ENCODE measurements at places on chromosomes 13 and 19.

- DNase-seq: no peak
Observed at GRCh38 chr13:45133396-45134118, 13.2 kb downstream of the GTF2F2 start.

GRCh38 chr13:105196052-105196451, 1339.4 kb downstream of the EFNB2 start:
- no peak for DNase-seq

- DNase-seq: no peak
Observed at GRCh38 chr19:5424192-5424973, 30.8 kb upstream of the ZNRF4 start.

- DNase-seq: peak; percentile 20
Observed at GRCh38 chr19:34961775-34962686, 2.0 kb downstream of the ZNF792 start.

GRCh38 chr19:16288544-16288943, 36.1 kb upstream of the KLF2 start:
- DNase-seq: no peak

DNA sequence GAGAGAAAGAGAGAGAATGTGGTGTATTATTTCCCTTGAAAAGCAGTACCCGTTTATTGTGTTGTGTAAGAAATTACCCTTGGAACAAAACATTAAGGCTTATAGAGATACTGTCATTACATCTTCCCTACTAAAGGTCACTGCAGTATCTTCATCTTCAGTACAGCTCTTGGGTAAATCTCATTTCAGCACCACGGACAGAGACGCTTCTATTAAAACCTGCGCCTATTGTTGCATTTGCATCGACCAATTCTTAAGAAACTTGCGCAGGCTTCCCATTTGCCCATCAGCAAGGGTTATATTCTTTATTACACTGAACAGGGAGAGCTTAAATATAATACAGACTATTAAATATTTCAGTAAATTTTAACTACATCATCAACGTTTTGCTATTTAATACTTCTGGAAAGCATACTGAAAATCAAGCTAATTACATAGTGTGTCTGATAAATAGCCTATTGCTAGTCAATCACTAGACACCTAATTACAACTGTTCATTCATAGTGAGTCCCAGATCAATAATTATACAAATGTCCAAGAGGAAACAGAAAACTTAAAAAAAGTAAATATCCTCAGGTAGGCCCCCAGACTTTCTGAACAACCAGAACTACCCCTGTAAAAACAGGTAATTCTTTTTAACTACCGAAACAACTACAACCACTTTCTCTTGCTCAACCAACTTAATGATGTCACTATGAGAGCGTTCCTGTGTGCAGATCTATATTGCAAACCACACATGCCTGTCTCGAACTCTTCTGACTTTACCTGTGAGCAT, 350.6 kb downstream of the LIG4 start:
- DNase-seq: peak; percentile 14

GRCh38 chr19:4379383-4380253, 20.7 kb downstream of the SH3GL1 start:
- DNase-seq: peak; percentile 71

DNA sequence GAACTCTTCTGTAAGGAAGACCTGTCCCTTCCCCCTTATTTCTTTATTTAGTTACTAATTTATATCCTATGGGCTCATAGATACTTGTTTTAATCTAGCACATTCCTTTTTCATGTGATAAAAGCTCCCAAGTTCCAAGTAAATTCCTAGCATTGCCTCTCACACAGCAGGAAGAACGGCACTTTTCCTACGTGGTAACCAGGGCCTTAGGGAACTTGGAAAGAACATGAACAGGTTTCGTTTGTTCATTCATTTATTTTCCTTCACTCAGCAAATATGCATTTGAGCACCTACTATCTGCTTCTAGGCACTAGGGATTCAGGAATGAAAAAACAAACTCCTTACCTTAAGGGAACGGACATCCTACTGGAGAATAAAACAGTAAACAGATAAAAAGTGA, 125.1 kb downstream of the SIPA1L3 start:
- no peak for DNase-seq

GRCh38 chr13:102103469-102103868, 298.4 kb downstream of the FGF14 start:
- no peak for DNase-seq

Data from activated CD4-positive, alpha-beta T cell treated with anti-CD3 and anti-CD28 coated beads for 36 hours (primary cell).